CD4-positive, alpha-beta T cell treated with Interleukin-21 for 1 hour (primary cell): ENCODE measurements at places on chromosomes 16 and 17.
A peak's percentile ranks its signal among the peaks of the same experiment; 100 is the strongest.

GRCh38 chr17:233473-233941 is 52.1 kb upstream of the DOC2B start:
- DNase-seq = peak; percentile 7

DNA sequence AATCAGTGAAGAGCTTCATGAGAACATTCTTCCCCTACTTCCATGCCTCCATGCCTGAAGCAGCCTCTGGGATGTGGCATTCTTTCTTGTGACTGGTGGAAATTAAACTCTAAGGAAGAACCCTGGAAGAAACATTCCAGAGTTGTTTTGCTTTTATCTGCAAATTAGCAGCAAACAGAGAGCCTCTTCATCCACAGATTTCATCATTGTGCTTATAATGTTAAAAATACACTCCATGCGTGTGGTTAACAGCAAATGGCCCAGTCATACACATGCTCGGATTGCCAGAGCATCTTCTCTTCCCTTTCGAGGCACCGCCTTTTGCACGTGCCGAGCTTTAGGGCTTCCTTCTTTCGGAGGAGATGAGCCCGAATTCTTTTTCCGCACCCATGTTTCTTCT is 411.3 kb downstream of the SNX29 start:
- DNase-seq = no peak

DNA sequence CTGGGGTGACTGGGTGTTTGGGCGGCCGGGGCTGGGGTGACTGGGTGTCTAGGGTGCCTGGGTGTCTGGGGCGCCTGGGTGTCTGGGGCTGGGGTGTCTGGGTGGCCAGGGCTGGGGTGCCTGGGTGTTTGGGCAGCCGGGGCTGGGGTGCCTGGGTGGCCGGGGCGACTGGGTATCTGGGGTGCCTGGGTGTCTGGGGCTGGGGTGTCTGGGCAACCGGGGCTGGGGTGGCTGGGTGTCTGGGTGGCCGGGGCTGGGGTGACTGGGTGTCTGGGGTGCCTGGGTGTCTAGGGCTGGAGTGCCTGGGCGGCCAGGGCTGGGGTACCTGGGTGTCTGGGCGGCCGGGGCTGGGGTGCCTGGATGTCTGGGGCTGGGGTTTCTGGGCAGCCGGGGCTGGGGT is 13.4 kb upstream of the APRT start:
- DNase-seq = no peak

GRCh38 chr16:106623-107324 is 28.7 kb downstream of the MPG start:
- DNase-seq = peak; percentile 73

GRCh38 chr17:22233382-22233781 is 541.1 kb downstream of the KCNJ18 start:
- no peak for DNase-seq

DNA sequence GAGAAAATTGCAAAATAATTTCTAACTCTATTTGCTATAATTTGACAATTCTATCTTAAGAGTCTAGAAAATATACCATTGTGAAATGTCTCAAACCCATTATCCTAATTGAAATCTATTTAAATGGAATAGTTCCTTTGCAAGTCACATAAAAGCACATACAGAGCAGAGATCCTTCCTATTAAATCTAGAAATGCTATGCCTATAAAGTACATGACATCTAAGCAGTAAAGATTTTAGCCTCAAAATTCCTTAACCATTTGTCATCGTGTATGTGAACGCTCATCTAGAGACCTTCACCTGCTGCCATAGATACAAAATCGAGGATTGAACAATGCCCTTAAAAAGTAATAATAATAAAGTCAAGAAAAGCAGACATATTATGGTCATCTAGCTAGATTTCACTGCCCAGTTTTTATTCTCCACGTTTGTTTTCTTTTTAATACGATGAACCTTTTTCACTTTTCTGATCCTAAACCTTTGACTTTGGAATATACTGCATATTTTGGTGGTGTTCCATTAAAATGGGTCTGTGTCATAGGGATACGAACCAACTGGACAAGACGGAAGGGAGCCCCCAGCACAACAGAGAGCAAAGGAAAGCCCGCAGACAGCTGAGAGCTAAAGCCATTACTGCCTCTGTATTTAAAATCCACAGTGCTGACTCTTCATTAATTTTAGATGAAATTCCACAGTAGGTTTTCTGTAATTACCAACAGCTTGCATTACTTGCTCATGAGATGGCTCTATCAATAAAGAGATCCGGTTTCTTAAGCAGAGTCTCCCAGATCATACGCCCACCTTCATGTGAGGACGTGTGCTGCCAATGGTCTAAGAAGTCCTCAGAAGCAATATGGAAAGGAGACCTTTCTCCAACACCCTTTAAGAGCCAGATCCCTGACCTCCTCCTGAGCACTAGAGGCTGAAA is 17.6 kb downstream of the TEX2 start:
- no peak for DNase-seq

DNA sequence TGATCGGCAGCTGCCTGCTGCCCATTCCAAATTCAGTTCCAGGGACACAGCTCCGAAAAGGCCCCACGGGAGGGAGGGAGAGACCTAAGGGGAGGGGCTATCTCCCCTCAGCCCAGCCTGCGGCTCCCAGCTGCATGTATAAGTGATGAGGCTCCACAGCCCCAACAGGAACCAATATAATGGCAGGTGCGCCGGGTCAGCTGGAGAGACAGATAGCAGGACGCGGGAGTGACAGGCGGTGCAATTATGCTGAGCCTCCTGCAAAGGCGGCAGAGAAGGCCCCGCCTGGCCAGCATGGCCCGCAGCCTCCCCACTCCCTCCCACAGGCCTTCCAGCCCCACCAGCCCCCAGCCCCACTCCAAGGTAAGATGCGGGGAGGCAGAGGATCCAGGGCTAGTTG is 8.1 kb upstream of the C1QL1 start:
- DNase-seq = no peak

DNA sequence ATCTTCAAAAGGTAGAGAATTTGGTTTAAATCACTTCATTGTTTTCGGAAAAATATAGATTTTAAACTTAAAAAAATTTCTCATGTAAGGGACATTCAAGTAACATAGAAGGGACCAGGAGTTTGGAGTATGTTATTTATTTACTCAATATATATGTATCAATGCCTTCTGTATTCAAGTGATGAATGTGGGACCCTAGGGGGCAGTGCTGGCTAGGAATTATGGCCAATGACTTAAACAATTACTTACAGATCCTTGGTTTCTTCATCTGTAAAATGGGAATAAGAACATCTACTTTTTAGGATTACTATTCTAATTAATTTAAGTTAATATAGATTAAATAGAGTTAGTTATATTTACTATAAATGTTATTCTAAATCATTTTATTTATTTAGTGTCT is 886.3 kb upstream of the RBFOX1 start:
- DNase-seq = no peak

DNA sequence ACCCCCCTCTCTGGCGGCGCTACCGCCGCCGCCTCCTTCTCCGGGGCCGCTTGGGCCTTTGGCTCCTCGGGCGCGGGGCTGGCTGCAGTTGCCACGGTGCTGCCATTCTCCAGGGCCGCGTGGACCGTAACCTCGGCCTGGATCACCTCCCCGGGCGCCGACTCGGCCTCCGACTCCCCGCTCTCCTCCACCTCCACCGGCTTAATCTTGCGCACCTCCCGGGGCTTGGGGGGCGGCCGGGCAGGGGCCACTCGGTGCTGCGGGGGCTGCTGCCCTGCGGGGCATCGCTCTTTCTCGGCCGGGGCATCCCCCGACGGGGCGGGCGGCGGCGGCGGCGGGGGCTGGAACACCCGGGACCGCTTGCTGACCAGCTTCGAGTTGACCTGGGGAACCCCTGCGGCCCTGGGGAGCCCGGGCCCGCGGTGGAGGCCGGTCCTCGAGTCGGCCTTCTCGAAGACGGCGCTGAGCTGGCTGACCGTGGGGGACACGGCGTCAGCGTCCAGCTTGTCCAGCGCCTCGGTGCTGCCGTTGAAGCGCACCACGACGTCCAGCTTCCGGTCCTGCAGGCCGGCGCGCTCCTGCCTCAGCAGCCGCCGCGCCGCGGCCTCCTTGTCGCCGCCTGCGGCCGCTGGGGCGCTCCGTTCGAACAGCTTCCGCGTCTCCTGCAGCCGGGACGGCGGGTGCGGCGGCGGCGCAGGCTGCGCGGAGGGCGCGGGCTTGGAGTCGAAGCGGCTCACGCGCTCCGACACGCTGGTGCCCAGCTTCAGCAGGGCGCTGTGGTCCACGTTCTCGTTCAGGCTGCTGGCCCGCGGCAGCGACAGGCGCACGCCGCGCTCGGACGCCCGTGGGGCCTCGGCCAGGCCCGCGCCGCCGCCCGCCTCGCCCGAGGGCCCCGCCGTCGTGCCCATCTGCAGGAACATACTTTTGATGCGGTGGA is 792 bp downstream of the PPP1R9B start:
- DNase-seq = peak; percentile 59

GRCh38 chr17:39002991-39003715 is 36.0 kb upstream of the FBXO47 start:
- peak; percentile 60 for DNase-seq

DNA sequence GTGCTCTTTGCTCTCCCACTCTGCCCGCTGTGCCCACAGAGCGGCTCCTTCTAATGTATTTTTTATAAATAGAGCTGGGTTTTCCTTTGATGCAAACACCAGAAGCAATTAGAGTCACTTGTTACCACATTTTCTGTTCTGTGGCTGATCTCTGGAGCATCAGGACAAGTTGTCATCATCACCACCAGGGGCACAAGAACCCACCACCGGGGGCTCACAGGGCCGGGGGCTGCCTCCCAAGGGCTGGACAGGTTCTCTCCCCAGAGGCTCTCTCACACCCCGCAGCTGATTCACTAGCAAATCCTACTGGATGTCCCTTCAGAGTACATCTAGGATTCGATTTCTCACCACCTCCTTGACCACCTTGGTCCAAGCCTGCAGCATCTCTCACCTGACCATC is 18.5 kb downstream of the C16orf82 start:
- no peak for DNase-seq

DNA sequence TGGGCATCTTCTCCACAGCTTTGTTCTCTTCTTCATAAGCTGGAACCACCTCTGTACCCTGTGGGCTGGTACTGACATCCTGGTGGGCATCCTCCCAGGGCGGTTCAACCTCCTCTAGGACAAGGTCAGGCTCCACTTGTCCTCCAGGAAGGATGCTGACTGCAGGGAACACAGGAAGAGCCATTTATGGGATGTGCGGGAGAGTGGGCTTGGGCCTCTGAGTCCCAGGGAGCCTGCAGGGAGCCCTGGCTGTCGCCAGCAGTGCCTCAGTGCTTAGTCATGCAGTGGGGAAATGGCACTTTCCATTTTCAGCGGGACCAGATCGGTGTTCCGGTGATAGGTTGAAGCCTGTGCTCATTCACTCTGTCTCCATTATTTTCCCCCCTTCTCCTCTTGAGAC is 20.5 kb downstream of the CNGB1 start:
- DNase-seq = no peak

- DNase-seq = no peak
Measured at GRCh38 chr16:88939245-88939971, 37.6 kb downstream of the CBFA2T3 start.

DNA sequence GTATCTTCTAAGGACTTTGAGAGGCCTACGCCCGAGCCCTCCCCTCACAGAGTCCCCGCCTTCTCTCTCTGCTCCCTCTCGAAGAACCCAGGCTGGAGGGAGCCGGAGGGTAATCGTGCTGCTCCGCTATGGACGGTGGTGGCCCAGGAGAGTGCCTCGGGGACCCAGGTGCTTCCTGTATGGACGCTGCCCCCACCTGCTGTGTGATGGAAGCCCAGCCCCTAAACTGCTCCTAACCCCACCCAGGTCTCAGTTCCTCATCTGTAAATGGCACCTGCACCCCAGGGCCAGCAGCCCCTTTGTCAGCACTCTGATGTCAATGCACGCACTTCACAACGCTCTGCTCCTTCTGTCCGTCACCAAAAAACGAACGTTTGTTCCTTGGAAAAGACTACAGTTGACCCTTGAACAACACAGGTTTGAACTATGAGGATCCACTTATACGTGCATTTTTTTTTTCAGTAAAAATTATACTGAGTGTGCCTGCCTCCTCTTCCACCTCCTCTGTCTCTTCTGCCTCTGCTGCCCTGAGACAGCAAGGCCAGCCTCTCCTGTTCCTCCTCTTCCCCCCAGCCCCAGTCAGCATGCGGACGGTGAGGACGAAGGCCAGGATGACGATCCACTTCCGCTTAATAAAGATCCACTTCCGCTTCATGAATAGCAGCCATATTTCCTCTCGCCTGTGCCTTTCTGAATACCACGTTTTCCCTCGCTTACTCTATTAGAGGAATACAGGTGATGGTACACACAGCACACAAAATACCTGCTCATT is 118.3 kb downstream of the BANP start:
- DNase-seq = no peak

GRCh38 chr17:31072186-31072585 is 22.6 kb upstream of the NF1 start:
- no peak for DNase-seq
